ENCODE measurements at places on chromosomes 12 and 14. TPM values are rescaled to one million over a fixed set of nuclear protein-coding genes. Genes with fewer than 3 reads are reported as not detected.

MMP14 gene
- 3.0 TPM for total RNA-seq

BICD1 gene
- total RNA-seq = 20.3 TPM

ABCC9 gene
- total RNA-seq = not detected

- no peaks in the 10 kb centered on the region for H3K27me3 ChIP-seq
- H3K27ac ChIP-seq = no peak overlapping the region
- H3K36me3 ChIP-seq = no peaks in the 10 kb centered on the region
- no peak for DNase-seq
- H3K4me1 ChIP-seq = no peaks in the 10 kb centered on the region
Measured at GRCh38 chr14:105388976-105389375, 9.4 kb upstream of the TEX22 start.

- no peak overlapping the region for H3K27ac ChIP-seq
- no peak overlapping the region for H3K4me3 ChIP-seq
- no peaks in the 10 kb centered on the region for H3K36me3 ChIP-seq
- H3K27me3 ChIP-seq = no peaks in the 10 kb centered on the region
Measured at GRCh38 chr12:53651737-53652136, 24.1 kb downstream of the ATP5MC2 start.

DNA sequence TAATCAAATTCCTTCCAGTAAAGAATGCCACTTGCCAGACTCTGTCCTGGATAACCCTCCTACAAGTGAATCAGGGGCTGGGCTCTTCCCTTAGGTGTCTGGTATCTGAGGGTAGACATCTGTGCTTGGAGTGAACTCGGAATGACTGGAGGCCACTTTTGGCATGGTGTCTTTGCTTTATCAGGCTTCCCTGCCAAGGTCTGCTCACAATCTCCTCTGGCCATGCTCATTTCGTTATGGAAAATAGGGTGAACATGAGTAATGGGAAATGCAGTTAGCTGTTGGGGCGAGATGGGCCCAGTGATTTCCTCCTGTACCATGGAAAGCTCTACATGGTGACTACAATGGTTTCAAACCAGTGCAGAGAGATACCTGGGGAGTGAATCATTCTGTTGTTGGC, 212.9 kb downstream of the NRXN3 start:
- no peak overlapping the region for H3K4me3 ChIP-seq
- no peak for DNase-seq
- H3K27me3 ChIP-seq = no peaks in the 10 kb centered on the region
- H3K4me1 ChIP-seq = no peaks in the 10 kb centered on the region

DNA sequence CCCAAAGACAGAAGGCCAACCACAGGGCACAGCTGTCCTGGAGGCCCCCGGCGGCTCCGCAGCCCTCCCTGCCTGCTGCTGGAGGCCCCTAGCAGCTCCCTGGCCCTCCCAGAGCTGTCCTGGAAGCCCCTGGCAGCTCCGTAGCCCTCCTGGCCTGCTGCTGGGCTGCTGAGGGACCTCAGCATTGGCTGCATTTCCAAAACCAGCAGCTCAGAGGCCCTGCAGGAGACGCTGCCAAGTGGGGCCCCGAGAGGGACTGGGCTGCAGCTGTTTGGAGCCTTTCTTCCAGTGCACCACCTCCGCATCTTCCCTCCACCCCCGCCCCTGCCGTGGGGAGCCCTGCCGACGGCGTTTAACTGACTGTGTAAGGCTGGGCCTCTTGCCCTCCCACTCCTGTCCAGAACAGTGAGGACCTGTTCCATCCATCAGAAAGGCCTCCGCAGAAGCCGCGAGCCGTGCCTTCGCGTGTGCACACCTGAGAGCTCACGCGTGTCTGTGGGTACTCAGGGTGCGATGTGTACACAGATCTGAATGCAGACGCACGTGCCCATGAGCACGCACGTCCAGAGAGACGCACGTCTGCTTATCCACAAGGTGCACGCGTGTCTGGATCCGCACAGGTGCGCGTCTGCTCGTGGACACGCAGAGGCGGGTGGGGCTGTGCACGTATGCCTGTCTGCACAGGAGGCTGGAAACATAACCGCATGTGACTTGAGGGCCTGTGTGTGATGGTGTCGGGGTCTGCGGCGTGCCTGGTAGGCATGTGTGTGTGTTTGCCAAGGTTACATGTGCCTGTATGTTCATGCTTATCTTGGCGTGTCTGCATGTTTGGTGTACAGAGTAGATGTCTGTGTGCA, 57.0 kb upstream of the FBRSL1 start:
- DNase-seq = no peak
- no peaks in the 10 kb centered on the region for H3K27me3 ChIP-seq
- H3K4me1 ChIP-seq = peaks cover 54% of the 10 kb centered on the region
- H3K36me3 ChIP-seq = no peaks in the 10 kb centered on the region
- no peak overlapping the region for H3K27ac ChIP-seq

DNA sequence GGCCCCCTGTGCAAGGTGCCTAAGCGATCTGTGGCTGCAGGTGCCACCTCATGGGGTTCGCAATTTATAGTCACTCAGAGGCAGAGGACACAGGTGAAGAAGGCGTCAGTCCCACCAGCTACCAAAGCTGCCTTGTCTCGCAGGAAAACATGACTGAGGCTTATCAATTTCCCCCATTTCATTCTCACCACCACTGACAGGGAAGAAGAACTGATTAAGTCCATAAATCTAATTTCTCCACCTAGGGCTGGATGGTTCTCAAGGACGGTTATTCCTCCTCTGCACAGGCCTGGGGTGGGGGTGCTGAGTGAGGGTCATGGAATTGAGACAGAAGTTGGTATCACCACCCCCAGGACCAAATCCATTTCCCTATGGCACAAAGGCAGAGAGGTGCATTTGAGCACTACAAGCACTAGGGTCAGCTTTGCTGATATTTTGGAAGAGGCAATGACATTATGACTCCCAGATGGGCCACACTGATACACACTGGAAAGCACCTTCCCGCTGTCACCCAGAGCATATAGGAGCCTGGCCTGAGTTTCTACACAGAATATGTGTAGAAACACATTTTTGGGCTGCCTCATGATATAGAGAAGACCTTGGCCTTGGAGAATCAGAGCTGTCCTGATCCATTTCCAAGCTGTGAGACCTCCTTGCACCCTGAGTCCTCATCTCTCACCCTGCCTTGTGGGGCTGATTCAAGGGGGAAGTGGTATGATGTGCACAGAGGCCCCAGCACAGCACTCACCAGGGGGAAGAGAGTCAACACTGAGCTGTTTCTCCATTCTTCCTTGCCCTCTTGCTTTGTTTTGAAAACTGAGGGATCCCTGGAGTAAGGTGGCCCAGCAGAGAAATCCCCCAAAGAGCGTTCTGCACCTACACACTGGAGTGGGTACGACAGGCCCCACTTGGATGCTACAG, 59.4 kb downstream of the PITPNM2 start:
- DNase-seq = no peak
- no peaks in the 10 kb centered on the region for H3K36me3 ChIP-seq
- H3K4me3 ChIP-seq = no peak overlapping the region
- no peaks in the 10 kb centered on the region for H3K27me3 ChIP-seq

GRCh38 chr12:39618701-39619100, 902 bp downstream of the ABCD2 start:
- no peaks in the 10 kb centered on the region for H3K27me3 ChIP-seq
- H3K4me1 ChIP-seq = peaks cover 49% of the 10 kb centered on the region
- H3K4me3 ChIP-seq = peak overlapping the region; percentile 83

- peaks cover 24% of the 10 kb centered on the region for H3K36me3 ChIP-seq
- no peaks in the 10 kb centered on the region for H3K4me1 ChIP-seq
- no peak overlapping the region for H3K27ac ChIP-seq
- DNase-seq = no peak
- H3K27me3 ChIP-seq = no peaks in the 10 kb centered on the region
- no peak overlapping the region for H3K4me3 ChIP-seq
Measured at GRCh38 chr12:95517246-95517645, 34.0 kb downstream of the USP44 start.

- H3K4me3 ChIP-seq = no peak overlapping the region
- no peak for DNase-seq
- no peak overlapping the region for H3K27ac ChIP-seq
- H3K27me3 ChIP-seq = no peaks in the 10 kb centered on the region
Measured at GRCh38 chr14:35927727-35928126, 101.6 kb downstream of the BRMS1L start.

DNA sequence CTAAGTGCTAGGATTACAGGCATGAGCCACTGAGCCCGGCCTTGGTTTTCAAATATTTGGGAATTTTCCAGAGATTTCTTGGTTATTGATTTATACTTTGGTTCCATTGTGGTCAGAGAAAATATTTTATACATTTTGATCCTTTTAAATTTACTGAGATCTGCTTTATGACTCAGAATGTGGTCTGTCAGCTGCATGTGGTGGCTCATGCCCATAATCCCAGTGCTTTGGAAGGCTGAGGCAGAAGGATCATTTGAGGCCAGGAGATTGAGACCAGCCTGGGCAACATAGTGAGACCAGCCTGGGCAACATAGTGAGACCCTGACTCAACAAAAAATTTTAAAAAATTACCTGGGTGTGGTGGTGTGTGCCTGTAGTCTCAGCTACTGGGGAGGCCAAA, 49.8 kb downstream of the ADCK1 start:
- no peak overlapping the region for H3K27ac ChIP-seq
- H3K4me1 ChIP-seq = no peaks in the 10 kb centered on the region
- H3K27me3 ChIP-seq = no peaks in the 10 kb centered on the region
- no peaks in the 10 kb centered on the region for H3K36me3 ChIP-seq
- no peak overlapping the region for H3K4me3 ChIP-seq

GRCh38 chr14:28088125-28088524, 678.5 kb upstream of the FOXG1 start:
- DNase-seq = no peak
- no peaks in the 10 kb centered on the region for H3K27me3 ChIP-seq
- no peak overlapping the region for H3K4me3 ChIP-seq
- no peaks in the 10 kb centered on the region for H3K4me1 ChIP-seq

DNA sequence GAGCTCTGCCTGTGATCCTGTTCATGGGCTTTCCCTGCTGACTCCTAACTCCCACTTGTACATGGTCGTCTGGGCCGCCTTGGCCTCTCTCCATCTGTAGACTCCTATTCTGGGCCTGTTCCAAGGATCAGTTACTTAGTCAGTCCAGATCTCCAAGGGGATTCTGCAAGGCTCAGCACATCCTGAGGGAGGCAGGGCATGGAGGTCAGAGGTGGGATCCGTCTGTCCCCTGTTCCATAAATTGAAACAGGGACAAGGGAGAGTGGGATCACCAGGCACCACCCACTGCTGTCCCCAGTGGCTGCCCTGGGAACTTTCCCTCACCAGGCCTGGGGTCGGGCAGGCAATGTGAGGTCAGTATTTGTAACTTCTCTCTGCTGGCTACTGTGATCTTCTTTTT, 43.5 kb downstream of the KCTD10 start:
- H3K36me3 ChIP-seq = no peaks in the 10 kb centered on the region
- no peaks in the 10 kb centered on the region for H3K27me3 ChIP-seq
- no peak for DNase-seq
- H3K27ac ChIP-seq = no peak overlapping the region
- peaks cover 6% of the 10 kb centered on the region for H3K4me1 ChIP-seq

- no peaks in the 10 kb centered on the region for H3K27me3 ChIP-seq
- no peak overlapping the region for H3K4me3 ChIP-seq
- H3K4me1 ChIP-seq = no peaks in the 10 kb centered on the region
- no peaks in the 10 kb centered on the region for H3K36me3 ChIP-seq
- H3K27ac ChIP-seq = no peak overlapping the region
Measured at GRCh38 chr14:59407246-59408010, 57.8 kb downstream of the GPR135 start.

- no peak overlapping the region for H3K27ac ChIP-seq
- peak; percentile 40 for DNase-seq
- no peaks in the 10 kb centered on the region for H3K36me3 ChIP-seq
Measured at GRCh38 chr14:51283402-51284085, 43.5 kb downstream of the TMX1 start.

All from CD4-positive, alpha-beta memory T cell (primary cell).